ENCODE measurements at places on chromosomes 1 and 21. TPM values are rescaled to one million over a fixed set of nuclear protein-coding genes. Genes with fewer than 3 reads are reported as not detected.

The OR2L5 gene
- total RNA-seq, result 0.09 TPM

The LYPD8 gene
- not detected for total RNA-seq

The DFFB gene
- total RNA-seq, result 6.1 TPM

The CD1B gene
- total RNA-seq, result 0.19 TPM

The RALGPS2 gene
- 21.3 TPM for total RNA-seq

The GBP6 gene
- total RNA-seq, result 0.08 TPM

The DYNLT4 gene
- total RNA-seq, result not detected

The SDHB gene
- 73.9 TPM for total RNA-seq

The TGFB2 gene
- 0.51 TPM for total RNA-seq

The BACE2 gene
- total RNA-seq, result 6.4 TPM

The RGS1 gene
- total RNA-seq, result 1.8 TPM

- DNase-seq, result no peak
Observed at GRCh38 chr1:78038071-78038470, 7.7 kb upstream of the GIPC2 start.

DNA sequence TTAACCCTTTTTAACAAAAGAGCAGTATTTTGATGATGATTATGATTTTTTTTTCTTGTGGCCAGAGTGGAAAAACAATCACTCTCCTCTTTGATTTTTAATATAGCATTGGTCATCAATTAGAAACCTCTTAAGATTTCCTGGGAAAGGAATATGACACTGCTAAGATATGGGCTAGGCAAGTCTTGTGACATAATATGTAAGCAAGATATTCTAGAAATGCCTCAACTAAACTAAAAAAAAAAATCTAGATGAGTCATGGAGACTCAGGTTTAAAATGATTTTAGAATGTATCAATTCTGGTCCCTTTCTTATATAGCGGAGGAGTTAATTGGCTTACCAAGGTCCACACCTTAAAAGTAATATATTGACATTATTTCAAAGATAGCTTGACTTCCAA is 60.3 kb upstream of the JUN start:
- no peak for DNase-seq

GRCh38 chr1:179924268-179924667 is 30.3 kb upstream of the CEP350 start:
- DNase-seq, result no peak

- DNase-seq, result no peak
Observed at GRCh38 chr1:24551290-24551959, 4.5 kb upstream of the NCMAP start.

DNA sequence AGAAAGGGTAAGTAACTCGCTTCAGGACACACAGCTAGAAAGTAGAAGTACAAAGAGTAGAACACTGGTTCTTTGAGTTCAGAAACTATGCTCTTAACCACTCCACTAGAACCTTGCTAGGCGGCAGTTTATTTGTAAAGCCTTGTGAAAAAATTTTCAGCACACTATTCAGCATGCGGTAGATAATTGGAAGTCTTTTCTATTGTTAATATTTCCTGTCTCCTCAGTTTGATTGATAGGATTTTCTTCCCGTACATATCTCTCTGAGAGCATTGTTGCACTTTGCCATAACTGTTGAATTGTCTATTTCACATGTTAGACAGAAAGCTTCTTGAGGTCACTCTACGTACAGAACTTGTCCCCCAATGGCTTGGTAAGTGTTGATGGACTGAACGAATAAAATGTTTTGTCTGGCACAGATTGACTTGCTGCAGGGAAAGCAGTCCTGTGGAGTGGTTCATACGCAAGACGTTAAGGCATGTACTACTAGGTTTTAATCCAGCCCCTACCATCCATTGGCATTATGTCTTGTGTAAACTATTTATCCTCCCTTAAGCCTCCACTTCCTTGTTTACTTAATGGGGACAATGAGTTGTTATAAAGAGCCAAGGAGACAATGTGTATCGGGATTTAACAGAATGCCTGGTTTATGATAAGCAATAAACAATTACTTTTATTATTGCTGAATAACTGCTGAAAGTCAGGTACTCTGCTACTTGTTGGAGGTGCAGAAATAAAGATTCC is 35.8 kb downstream of the C1orf21 start:
- DNase-seq, result no peak

DNA sequence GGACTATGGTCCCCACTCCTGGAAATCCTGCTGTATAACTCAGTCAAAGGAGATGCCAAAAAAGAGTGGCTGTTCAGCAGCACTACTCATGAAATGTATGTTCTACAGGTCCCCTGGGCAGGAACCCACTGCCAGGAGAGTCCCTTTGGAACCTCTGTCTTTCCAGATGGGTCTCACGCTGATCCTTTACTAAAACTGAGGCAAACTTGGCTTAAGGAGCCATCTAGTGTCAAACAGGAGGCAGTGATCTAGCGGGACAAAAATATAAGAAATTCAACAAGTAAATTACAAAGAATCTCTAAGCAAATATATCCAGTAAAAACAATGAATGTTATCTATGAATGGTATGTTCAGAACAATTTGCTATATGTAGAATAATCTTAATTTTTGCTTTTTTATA is 80.5 kb upstream of the PRMT6 start:
- DNase-seq, result no peak

DNA sequence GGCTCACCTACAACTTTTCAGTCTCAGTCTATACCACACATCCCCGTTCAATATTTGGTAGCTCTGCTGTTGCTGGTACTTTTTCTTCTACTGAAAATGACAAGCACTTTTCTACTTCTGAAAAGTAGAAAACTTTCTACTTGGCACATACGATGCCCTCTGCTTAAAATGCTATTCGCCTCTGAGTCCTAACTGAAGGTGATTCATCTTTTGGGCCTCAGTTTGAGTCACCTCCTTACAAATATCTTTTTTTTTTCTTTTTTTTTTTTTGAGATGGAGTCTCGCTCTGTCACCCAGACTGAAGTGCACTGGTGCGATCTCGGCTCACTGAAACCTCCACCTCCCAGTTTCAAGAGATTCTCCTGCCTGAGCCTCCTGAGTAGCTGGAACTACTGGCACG is 136.0 kb upstream of the CYYR1 start:
- no peak for DNase-seq

DNA sequence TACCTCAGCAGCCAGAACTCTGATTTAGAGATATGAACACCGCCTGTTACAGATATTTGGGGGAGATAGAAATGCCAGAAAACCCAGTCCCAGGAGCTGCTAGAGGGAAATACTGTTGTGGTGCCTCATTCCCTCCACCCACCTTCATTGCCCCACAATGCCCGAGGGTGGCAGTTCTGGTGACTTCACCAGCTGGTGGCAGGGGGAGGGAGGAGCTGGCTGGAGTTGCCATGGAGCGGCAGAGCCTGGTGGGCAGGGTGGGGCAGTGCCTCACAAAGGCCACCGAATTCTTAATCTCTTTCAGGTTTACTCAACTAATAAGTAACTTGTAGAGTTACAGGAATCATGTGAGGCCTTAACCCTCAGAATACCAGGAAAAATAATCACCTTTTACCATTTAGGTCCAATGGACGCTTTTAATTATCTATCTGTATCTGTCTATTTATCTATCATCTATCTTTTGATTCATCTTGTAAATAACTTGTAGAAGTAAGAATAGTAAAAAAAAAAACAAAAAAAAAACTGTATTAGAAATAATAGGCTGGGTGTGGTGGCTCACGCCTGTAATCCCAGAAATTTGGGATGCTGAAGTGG is 11.7 kb upstream of the S100A11 start:
- no peak for DNase-seq

- no peak for DNase-seq
Observed at GRCh38 chr1:85358702-85359438, 82.4 kb upstream of the BCL10 start.

DNA sequence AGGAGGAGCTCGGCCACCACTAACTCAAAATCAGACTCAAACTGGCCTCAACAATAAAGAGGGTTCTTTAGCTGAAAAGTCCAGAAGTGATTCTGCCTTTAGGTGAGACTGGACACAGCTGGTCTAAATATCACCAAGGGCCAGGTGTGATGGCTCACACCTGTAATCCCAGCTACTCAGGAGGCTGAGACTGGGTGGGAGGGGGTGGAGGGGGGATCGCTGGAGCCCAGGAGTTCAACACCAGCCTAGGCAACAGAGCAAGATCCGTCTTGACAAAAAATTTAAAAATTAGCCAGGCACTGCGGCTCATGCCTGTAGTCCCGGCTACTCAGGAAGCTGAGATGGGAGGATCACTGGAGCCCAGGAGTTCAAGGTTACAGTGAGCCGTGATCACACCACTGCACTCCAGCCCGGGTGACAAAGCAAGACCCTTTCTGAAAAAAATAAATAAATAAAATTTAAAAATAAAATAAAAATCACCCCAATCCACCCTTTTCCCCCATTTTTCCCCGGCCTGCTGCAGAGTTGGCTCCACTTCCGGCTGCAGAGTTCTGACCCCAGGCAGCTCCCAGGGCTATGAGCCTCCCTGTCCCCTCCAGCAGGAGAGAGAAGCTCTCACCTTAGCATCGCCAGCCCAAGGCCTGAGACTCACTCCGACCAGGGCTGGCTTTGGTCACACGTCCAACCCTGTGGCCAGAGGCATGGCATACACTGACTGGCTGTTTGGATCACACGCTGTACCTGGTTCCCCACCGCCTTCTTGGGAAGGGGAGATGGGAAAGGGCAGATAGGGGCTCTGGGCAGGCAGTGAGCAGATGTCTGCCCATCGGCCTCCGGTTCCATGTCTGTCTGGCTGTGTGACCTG is 87.3 kb upstream of the IFFO2 start:
- DNase-seq, result no peak

DNA sequence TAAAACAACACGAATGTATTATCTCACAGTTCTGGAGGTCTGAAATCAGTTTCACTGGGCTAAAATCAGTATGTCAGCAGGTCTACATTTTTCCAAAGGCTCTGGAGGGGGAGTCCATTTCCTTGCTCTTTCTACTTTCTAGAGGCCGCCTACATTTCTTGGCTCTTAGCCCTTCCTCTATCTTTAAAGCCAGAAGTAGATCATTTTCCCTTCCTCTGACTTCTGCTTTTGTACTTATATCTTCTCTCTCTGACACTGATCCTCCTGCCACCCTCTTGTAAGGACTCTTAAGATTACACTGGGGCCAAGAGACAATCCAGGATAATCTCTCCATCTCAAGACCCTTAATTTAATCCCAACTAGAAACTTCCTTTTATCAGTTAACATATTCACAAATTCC is 41.4 kb downstream of the MSH4 start:
- DNase-seq, result no peak

- DNase-seq, result no peak
Observed at GRCh38 chr1:94654031-94654430, 112.5 kb upstream of the F3 start.

- no peak for DNase-seq
Observed at GRCh38 chr1:232851532-232851931, 46.3 kb downstream of the MAP10 start.

DNA sequence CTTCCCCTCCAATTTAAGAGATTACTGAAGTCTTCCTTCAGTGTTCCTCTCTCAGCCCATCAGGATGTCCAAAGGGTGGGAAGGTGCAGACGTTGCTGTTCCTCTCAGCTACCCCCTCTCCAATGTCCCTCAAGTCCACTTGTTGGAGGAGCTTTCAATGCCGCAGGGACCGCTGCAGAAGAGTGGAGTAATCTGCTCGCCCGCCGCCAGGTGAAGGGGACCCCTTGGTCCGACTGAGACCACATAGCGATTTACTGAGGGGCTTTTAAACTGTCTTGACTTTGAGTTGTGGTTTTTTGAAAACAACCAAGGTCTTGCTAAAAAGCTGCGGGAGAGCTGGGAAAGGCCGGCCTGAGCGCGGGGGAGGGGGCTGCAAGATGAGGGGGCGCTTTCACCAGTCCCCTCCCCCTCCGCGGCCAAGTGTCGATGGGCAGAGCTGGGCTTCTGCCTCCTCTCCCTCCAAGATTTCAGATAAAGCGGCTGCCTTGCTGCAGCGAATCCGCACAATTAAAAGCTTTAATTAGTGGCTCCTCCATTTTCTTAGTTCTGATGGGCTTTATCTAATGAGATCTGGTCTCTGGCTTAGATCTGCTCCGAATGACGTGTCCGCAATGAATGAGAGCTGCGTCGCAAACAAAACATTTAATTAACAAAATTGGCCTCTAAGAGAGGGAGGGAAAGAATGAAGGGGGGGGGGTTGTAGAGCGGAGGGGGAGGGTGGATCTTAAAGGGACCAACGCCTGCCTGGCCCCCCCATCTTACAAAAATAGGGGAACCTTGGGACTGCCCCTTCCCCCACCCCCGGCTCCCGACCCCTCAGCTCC is 5.9 kb downstream of the LMO4 start:
- DNase-seq, result no peak

- DNase-seq, result no peak
Observed at GRCh38 chr1:117591252-117591651, 14.6 kb upstream of the TENT5C start.

- no peak for DNase-seq
Observed at GRCh38 chr21:20110368-20110767, 887.8 kb upstream of the NCAM2 start.

DNA sequence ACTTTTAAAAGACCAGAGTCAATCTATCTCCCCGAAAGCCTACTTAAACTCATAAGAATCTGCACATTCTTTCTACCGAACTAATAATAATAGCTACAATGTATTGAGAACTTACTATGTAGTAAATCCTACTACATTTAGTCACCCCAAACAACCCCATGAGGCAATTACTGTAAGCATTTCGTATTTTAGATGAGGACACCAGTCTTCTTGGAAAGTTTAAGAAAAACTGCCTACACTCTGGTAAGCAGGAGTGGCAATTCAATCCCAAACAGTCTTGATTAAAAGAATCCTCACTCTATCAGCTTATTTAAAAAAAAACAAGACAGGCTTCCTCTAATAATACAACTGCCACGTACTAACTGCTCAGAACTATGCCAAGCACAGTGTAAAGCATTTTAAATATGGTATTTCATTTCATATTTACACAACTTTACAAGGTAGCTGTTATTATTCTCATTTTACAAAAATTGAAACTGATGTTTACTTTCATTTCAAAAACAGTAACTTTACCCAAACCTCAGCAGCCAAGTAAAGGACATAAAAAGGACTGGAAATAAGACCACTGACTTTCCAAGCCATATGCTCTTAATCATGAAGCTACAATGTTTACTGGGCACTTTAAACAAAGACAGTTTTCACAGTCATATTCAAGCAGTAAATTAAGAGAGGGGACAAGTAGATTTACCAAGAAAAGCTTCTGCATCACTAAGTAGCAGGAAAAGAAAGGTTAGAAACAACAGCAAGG is 13.9 kb downstream of the ARID4B start:
- no peak for DNase-seq

Data from liver (tissue), 10 donors.